ENCODE measurements at places on chromosomes 12 and 14.

- DNase-seq: no peak
These were observed 30.8 kb downstream of the RPS6KA5 start for GRCh38 chr14:91029456-91030217.

DNA sequence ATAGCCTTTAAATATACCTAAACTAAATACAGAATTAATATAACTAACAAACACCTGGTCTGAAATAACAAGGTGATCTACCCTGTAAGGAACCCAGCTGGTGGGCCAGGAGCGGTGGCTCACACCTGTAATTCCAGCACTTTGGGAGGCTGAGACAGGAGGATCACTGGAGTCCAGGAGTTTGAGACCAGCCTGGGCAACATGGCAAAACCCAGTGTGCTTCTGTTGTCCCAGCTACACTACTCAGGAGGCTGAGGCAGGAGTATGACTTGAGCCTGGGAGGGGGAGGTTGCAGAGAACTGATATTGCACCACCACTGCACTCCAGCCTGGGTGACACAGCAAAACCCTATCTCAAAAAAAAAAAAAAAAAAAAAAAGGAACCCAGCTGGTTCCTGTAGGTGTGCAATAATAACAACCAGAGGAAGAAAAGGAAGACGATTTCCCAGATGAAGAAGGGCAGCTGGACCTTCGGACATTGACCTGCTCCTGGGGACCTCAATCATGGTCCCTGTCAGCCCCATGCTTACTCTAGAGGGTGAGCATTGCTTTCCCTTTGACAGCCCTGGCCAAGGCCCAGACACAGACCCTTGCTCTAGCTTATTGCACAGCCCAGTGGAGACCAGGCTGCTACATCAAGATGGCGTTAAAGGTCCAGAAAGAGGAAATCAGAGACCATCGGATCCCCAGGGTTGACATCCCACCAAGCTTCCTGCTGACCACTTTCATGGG, 5.4 kb downstream of the FOS start:
- DNase-seq: no peak

DNA sequence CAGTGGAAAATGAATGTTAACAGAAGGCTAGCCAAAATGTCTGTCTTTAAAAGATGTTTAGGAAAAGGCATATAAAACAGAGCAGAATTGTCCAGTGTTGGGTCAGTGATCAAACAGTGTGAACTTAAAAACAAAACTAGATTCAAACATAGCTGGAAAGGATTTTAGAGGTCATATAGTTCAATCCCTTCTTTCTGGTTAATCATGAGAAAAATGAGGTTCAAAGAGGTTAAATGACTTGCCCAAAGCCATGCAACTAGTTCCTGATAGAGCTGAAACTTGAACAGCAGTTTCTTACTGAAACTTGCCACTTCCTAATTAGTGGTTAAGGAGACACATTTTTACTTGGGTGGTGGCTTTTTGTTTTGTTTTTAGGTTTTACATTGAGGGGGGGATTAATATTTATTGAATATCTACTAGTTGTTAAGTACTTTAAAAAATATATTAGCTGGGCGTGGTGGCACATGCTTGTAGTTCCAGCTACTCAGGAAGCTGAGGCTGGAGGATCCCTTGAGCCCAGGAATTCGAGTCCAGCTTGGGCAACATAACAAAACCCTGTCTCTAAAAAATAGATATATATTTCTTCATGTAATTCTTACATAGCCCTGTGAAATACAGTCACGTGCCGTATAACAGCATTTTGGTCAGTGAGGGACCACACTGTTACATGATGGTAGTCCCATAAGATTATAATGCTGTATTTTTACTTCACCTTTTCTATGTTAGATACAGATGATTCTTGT, 20.4 kb downstream of the ACVR1B start:
- no peak for DNase-seq

- no peak for DNase-seq
These were observed at the start of gene PLEK2 for GRCh38 chr14:67411820-67412421. Gene PLEK2, minus strand, starts transcription at chr14:67412165. Its CDS starts 106 bp downstream, at chr14:67412059.

DNA sequence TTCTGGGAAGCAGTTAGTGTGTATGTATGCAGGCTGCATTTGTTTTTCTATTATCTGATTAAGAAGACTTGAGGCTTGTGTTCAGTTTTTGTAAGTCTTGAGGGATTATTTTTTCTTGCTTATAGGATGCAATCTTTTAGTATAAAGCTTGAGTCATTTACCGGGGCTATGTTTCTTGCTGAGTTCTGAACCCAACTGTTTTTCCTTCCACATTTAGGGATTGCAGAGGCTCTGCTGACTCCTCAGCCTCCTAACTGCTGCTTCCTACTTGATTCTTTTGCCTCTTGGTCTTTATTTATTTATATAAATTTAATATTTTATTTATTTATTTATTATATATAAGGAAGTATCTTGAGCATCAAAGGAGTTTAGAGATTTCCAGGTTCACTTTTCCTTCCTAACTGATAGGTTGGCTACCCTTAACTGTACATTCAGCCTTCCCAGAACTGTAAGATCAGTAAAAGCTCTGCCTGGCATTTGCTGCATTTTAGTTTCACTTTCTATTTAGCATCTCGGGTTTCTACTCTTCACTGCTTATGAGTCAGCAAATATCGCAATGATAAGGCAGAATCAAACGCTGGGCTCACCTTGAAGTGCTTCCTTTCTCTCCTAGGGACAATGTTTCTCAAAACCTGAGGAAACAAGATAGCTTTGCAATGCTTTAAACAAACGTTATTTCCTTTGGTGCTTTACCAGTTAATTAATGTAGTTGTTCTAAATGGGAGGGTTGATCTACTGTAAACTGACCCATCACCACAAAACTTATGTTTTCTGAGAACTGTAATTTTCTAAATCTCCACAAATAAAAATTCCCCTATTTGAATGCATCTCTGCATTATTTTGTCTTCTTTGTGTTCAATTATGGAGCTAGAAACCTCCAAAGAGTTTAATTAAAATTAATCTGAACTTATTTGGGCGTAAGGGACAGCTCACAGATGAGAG, 1183.7 kb upstream of the TMEM132C start:
- DNase-seq: peak; percentile 63

- no peak for DNase-seq
These were observed 67.6 kb downstream of the PLEKHA5 start for GRCh38 chr12:19196959-19197630.

DNA sequence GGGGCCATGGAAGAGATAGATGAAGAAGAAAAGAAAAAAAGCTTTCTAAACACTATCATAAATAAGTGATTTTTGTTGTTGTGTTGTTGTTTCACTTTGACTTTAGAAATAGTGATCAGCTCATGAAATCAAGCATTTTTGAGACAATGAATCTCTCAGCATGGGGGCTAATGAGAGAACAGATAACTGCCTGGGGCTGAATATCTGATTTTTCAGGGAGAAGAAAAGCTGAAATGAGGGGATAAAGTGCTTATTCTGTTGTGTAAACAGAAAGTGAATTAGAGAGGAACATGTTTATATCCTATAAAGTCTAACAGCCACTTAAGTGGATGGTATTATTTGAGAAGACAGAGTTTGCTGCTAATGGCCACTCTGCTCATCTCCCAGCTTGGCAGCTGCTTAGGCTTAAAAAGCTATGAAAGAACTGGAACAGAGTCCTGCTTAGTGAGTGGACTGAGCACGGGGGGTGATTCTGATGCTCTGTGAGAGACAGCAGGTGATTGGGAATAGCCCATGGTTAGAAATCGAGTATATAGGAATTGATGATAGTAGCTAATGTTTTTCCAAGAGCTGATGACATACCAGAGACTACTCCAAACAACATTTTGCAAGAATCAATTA, 646.1 kb upstream of the TMEM132C start:
- no peak for DNase-seq

Measured in HS-5 (cell line).